ENCODE measurements at places on chromosomes 6 and 20.

DNA sequence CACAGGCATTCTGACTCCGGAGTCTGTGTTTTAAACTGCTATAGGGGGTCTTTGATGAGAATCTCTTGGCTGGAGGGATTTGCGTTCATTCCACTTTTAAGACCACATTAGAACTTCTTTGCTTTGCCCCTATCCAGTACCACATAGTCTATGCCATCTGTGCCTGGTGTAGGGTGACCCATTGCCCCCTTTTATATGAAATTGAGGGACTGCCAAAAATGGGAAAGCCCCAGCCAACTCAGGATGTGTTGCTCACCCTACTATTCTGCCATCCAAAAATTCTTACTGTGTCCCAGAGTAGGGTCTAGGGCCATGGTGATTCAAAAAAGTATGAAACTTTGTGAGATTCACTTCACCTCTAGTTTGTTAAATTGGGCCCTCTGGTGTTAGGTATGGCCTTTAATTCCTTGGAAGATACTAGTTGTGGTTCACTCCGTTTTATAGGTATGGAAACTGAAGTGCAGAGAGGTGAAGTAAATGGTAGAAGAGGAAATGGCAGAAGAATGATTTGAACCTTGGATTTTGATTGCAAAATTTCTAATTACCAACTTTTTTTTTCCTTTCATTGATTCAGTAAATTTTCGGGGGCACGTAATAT is 1.4 kb downstream of the PFDN4 start:
- DNase-seq: no peak

DNA sequence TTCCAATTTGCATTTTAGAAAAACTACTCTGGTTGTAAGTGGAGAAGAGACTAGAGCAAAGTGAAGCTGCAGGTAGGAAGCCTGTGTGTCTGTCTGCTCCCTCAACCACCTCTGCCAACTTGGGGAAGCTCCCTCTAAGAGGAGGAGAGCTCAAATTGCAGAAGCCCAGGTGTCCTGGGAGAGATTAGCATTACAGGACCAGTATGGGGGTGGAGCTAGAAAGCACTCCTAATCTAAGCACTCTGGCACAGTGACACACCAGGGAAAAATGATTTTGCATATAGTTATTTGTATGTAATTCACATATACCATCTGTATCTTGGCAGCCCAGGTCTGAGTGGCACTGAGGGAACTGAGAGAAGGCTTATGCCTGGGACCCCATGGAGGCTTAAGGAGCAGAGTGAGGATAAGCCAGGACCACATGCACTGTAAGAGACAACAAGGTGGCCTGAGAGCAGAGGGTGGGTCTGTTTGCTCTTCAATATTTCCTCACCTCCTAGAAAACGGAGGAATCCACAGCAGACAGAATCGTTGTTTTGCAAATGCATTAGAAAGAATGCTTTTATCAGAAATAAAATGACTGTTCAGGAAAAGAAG is 13.6 kb downstream of the GSTA2 start:
- DNase-seq: no peak

DNA sequence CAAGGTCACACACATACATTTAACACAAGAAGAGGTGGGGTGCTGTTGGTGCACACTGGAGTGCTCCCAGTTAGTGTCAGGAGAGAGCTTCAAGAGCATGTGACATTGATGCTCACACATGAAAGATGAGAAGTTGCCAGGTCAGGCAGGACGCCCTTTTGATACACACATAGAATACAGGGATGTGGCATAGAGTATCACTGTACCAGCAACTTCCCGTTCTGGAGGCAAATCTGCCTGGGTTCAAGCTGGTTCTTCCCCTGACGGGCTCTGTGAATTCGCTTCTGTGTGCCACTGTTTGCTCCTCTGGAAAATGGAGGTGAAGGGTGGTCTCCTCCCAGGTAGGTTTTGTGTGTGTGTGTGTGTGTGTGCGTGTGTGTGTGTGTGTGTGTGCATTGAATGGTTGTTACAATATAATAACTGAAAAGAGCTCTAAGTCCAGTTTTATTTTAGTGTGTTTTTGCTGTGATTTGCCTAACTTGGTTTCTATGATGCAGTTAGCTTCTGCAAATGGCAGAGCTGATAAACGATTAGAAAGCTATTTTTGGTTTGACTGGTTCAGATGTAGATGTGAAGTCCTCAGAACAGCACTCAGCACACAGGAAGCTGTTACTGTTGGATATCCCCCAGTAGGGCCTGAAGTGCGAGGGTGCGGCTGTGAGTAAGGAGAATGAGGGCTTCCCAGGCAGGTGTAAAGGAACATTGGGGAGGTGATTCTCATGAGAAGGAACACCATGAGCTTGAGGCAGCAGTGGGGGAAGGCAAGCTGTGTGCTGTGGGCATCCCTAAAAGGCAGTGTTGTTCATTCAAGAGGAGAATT is 53.4 kb downstream of the HIVEP1 start:
- no peak for DNase-seq

- DNase-seq: no peak
Observed at GRCh38 chr6:7148100-7148822, 40.5 kb downstream of the RREB1 start.

DNA sequence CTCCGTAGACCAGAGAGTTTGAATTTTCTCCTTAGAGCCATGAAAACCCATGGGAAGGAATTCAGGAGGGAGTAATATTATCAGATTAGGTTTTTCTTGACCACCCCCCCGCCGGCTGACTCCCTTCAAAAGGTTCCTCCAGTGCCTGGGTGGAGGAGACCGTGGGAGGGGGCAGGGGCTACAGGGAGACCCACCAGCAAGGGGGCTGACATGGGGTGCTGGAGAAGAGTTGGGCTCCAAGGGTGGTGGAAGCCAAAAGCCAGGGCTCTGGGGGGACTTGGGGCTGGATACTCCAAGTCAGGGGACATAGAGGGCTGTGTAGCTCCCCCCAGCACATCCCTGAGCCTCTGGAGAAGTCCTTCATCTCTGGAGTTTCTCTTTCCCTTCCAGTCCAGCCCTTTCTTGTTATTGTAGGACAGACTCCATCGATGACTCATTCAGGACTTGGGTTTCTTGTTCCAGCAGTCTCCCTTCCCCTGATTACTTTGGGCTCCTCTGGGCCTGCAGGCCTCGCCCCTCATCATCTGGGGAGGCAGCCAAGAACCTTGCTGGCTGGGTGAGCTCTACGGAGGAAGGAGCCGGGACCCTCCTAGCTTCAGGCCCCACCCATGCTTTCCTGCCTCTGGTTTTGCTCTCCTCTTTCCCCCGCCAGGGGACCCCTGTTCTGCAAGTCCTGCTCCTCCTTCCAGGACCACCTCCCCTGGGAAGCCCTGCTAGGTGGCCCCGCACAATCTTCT is 10.5 kb upstream of the KIAA1755 start:
- DNase-seq: no peak

GRCh38 chr6:147651249-147652063 is 143.0 kb downstream of the SAMD5 start:
- DNase-seq: no peak

DNA sequence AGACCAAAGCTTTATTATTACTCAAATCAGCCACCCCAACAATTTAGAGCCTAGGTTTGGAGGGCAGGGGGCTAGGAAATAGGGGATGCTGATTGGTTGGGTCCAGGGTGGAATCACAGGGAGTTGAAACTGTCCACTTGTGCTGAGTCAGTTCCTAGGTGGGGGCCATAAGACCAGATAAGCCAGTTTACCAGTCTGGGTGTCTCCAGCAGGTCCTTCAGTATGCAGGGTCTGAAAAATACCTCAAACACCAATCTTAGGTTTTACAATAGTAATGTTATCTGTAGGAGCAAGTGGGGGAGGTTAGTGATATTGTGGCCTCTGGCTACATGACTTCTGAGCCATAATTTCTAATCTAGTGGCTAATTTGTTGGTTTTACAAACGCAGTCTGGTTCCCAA is 63.2 kb downstream of the UBR2 start:
- DNase-seq: no peak

GRCh38 chr20:59850018-59850641 is 83.3 kb downstream of the SYCP2 start:
- no peak for DNase-seq

DNA sequence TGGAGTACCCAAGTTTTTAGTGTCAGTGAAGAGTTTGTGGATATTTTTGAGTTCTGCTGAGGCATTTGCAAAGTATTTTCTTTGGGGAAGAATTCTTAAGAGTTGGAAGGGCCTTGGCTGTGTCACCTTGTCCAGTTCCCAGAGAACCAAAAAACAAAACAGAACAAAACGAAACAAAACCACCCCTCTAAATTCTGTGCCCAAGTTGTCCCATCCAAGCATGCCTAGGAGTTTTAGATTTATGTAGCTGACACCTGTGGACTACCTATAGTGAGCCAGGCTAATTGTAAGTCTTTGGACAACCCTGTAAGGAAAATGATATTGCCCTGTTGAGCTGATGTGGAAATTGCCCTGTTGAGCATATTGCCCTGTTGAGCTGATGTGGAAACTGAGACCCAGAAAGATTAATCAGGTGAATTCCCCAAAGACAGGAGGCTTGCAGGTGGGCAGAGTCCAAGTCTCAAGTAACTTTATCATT is 1.0 kb upstream of the ECI2 start:
- no peak for DNase-seq

- no peak for DNase-seq
Observed at GRCh38 chr6:37409501-37409900, 23.5 kb upstream of the CMTR1 start.

- DNase-seq: no peak
Observed at GRCh38 chr6:134502614-134503549, 185.0 kb upstream of the SGK1 start.

DNA sequence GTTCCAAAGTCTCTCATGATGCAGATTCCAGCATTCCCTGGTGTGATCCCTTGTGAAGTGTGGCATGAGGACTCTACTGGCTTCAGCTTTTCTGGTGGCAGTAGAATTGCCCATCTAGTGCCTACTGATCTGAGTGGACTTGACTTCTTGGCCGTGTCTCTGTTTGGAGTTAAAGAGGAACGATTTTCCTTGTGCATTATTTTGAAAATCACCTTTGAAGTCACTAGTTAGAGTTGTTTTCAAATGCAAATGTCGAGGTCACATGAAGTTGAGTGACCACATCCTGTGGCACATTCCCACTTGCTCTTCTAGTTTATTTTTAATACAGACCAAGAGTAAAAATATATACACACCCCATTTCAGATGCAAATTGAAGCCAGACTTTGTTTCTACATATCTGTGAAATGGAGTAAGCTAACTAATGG is 270.7 kb upstream of the TAB2 start:
- no peak for DNase-seq

DNA sequence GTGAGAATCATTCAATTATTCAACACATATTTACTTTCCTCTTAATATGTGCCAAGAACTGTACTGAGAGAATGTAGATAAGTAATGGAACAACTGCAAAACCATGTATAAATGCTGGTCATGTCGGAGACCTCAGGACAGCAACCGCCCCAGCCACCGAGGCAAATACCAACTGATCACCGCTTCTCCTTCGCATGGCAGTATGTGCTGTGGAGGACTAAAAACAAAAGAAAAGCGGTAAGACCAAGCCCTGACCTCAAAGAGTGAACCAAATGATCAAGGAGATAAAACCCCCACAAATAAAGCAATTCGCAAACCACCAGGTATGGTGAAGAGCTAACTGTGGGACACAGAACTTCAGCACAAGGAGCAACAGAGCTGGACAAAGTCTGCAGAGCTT is 104.3 kb downstream of the TRERF1 start:
- no peak for DNase-seq

DNA sequence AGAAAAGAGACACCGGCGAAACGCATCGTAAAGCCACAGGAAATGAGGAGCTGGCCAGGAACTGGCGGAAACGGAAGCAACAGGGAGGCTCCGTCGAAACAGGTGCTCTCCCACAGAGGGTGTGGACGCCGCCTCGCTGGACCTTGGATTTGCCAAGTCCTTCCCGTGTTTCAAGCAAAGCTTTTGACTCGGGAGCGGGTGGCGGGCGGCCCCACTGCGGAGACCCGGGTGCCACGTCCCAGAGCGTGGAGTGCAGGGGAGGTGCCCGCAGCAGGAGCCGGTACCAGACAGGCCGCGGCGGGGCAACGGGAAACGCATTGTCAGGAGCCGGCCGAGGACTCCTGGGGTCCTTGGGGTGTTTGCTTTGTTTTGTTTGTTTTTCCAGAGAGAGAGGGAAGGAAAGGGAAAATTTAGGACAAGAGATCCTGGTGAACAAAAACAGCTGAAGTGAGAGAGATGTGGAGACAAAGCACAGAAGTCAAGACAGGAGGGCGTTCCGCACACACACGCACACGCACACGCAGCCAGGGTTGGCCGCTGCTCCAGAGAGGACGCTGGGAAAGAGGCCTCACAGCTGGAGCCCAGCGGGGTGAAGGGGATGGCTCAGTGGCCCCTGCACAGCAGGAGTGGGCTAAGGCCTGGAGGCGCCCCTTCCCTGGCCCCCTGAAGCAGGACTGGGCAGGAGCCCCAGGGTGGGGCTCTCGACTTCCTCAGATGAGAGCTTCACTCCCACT is 50.9 kb upstream of the CHRNA4 start:
- DNase-seq: no peak

GRCh38 chr6:35038076-35038475 is 103.1 kb downstream of the TCP11 start:
- no peak for DNase-seq

- DNase-seq: no peak
Observed at GRCh38 chr20:9600562-9600961, 86.2 kb downstream of the LAMP5 start.

DNA sequence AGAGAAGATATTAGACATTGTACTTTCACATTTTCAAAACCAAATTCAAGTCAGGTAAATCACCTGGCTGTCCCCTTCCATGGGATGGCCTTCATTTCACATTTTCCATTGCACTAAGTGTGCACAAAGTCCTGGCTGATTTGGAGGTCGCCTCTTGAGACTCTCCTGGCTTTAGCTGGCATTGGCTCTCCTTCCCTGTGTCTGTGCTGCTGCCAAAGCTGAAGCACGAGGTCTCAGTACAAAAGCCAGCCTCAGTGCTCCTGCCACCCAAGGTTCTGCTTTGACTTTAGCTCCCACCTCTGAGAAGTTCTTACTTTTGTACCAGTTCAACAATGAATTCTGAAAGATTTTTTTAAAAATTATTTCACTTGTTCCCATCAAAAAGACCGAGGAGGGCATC is 289.2 kb upstream of the CNR1 start:
- no peak for DNase-seq

DNA sequence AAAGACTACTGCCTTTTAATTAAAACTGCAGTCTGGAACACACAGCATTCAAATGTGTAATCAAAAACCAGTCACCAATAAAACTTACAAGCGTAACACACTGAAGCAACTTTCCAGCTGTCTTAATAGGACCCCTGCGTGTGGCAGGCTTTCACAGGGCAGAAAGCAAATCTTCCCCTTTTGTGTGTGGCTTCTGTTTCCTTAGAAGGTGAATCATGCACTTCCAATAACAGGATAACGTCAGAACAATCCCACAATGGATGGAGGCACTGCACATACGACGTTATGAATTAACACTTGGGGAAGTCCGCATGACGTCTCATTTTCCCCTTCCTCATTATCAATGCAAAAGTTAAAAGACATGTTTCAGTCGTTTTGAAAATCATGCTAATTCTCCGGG is 44.8 kb downstream of the INSM1 start:
- peak; percentile 45 for DNase-seq

GRCh38 chr6:111944541-111944940 is 71.3 kb upstream of the FYN start:
- DNase-seq: no peak

GRCh38 chr6:23590498-23591126 is 535.4 kb upstream of the NRSN1 start:
- DNase-seq: no peak

- no peak for DNase-seq
Observed at GRCh38 chr6:105875974-105876640, 210.0 kb upstream of the PRDM1 start.

GRCh38 chr6:191487-192312 is 100.6 kb upstream of the DUSP22 start:
- peak; percentile 25 for DNase-seq

GRCh38 chr6:142833054-142833453 is 111.9 kb downstream of the HIVEP2 start:
- no peak for DNase-seq

- DNase-seq: no peak
Observed at GRCh38 chr20:17822540-17823408, 123.0 kb downstream of the BANF2 start.

Measured in stimulated activated CD8-positive, alpha-beta memory T cell treated with anti-CD3 and anti-CD28 coated beads, Interleukin-4, amount 100 ng/mL, for 48 hours (primary cell).